ENCODE measurements at places on chromosomes 4 and X. TPM values are rescaled to one million over a fixed set of nuclear protein-coding genes. Genes with fewer than 3 reads are reported as not detected.

The RTL5 gene
- total RNA-seq: 9.0 TPM

The NPY1R gene
- 13.1 TPM for total RNA-seq

The HPGDS gene
- total RNA-seq: not detected

The TRMT2B gene
- 18.7 TPM for total RNA-seq

The MID1IP1 gene
- total RNA-seq: 80.4 TPM

The CT45A10 gene
- total RNA-seq: not detected

The PAGE2B gene
- total RNA-seq: not detected

The CCNI gene
- 129 TPM for total RNA-seq

The ABLIM2 gene
- total RNA-seq: 5.8 TPM

The TRPC5OS gene
- total RNA-seq: not detected

The IL2RG gene
- not detected for total RNA-seq

The IL15 gene
- total RNA-seq: not detected

The XPNPEP2 gene
- total RNA-seq: not detected

The FAT4 gene
- total RNA-seq: 5.6 TPM

The CXCL10 gene
- not detected for total RNA-seq

The TREX2 gene
- total RNA-seq: 0.36 TPM

The ATP2B3 gene
- total RNA-seq: 0.14 TPM

The MAGEE2 gene
- not detected for total RNA-seq

The SLC35A2 gene
- 17.3 TPM for total RNA-seq

The NWD2 gene
- not detected for total RNA-seq

The DKC1 gene
- total RNA-seq: 30.9 TPM

The CASP6 gene
- total RNA-seq: 28.9 TPM

The DMP1 gene
- total RNA-seq: not detected

The LRPAP1 gene
- 231 TPM for total RNA-seq

The SSX4B gene
- not detected for total RNA-seq

The NR3C2 gene
- total RNA-seq: 0.56 TPM

The MAP7D3 gene
- 10.4 TPM for total RNA-seq

The CT45A1 gene
- total RNA-seq: not detected
